ENCODE measurements at places on chromosomes 2 and 18.

DNA sequence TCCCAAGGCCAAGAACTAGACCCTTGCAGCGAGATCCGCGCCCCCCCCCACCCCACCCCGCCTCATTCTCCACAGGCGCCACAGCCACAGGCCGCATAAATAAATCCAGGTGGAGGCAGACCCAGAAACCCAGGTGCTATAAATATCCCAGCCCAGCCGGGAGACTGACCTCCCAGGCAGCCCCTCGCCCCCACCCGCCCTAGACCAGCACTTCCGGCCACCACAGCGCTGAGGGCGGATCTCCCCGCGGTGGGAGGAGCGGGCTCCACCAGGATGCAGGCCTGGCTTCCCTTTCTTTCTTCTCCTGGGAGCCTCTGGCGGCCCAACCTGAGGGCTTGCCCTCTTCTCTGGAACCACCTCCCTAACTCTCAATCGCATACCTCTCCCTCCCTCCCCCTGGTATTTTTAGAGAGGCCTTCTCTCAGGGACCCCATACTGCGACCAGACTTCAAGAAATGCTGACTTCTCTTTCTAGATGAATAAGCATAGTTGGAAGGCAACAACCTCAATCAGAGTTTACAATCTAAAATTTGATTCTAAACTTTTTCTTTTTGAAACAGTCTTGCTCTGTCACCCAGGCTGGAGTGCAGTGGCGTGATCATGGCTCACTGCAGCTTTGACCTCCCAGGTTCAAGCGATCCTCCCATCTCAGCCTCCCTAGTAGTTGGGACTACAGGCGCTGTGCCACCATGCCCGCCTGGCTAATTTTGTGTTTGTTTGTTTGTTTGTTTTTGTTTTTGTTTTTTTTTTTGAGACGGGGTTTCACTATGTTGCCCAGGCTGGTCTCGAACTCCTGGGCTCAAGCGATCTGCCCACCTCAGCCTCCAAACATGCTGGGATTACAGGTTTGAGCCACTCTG, 55.0 kb downstream of the PKDCC start:
- peak; percentile 0 for ATAC-seq

DNA sequence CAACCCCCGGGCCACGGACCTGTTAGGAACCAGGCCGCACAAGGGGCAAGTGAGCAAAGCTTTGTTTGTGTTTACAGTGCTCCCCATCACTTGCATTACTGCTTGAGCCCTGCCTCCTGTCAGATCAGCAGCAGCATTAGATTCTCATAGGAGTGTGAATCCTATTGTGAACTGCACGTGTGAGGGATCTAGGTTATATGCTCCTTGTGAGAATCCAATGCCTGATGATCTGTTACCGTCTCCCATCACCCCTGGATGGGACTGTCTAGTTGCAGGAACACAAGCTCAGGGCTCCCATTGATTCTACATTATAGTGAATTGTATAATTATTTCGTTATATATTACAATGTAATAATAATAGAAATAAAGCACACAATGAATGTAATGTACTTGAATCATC, 125.6 kb downstream of the FMNL2 start:
- no peak for ATAC-seq

- ATAC-seq = no peak
These were observed 21.6 kb downstream of the MROH2A start for GRCh38 chr2:233799716-233800115.

DNA sequence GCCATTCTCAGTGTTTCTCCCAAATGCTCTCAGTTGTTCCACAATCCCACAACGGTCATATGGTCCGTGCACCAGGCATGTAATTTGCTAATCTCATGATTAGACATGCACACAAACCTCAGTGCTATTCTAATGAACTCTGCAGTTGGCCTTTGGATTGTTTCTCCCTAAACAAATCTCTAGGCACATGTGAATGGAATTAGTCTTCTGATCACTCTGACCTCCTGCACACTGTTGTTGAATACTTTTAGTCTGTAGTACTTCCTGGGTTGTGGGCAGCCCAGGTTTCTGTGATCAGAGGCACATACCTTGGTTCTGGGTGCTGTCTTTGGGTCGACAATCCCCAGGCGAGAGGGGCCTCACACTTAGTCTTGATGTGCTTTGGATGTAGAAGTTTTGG, 498.7 kb upstream of the SPRED2 start:
- ATAC-seq = no peak

DNA sequence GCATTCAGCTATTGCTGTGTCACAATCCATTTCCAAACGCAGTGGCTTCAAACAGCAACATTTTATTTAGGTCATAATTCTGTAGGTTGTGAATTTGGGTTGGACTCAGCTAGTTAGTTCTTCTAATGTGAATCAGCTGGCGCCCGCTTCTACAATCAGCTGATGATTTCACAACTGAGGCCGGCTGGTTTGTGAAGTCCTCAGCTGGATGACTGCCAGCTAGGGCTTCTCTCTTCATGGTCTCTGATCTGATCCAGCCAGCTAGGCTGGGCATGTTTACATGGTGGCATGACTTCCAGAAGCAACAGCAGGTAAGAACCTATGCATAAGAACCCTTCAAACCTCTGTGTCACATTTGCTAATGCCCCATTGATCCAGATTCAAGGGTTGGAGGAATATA, 172.0 kb downstream of the SLC4A10 start:
- ATAC-seq = no peak

GRCh38 chr2:238290091-238290509, 1.7 kb upstream of the PER2 start:
- ATAC-seq = no peak

GRCh38 chr2:36403675-36404230, 48.2 kb downstream of the CRIM1 start:
- ATAC-seq = no peak

GRCh38 chr2:204473224-204473623, 72.1 kb upstream of the PARD3B start:
- ATAC-seq = no peak

- ATAC-seq = no peak
These were observed 4.7 kb downstream of the SLC4A3 start for GRCh38 chr2:219631904-219632759.

GRCh38 chr2:54722641-54723040, 821 bp upstream of the EML6 start:
- no peak for ATAC-seq

DNA sequence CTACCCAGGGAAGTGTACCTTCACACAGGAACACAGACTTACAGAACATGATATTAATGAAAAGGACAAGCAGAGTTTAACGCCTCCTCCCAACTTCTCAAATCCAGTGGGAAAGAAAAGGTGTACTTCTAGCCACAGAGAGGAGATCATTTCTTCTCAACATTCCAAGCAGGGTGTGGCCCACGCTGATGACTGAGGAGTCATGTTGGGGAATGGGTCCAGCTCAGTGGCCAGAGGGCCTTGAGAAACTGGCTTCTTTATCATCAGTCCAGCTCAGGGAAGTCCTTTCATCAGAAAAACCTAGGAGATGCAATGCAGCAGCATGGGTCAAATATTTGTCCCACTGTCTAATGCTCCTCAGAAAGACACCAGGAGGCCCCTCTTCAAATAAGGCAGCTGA, 63.0 kb downstream of the RBM43 start:
- no peak for ATAC-seq

GRCh38 chr2:9106338-9107167, 100.1 kb upstream of the ASAP2 start:
- no peak for ATAC-seq

DNA sequence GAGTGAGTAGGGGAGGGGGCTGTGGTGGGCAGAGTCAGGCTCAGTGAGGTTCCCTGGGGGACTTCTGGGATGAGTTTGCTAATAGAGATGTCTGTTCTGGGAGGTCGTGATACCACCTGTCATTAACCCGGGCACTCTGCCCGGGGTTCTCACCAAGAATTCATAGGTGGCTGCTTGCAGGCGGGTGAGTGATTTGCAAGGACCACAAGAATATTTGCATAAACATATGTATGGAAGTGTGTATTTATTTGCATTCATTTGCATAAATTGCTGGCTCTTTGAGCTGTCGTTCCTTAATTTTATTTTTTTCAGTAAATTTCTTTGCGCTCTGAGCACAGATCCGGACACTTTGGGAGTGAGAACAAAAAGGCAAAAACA, 260.0 kb downstream of the ATAD2B start:
- ATAC-seq = no peak

DNA sequence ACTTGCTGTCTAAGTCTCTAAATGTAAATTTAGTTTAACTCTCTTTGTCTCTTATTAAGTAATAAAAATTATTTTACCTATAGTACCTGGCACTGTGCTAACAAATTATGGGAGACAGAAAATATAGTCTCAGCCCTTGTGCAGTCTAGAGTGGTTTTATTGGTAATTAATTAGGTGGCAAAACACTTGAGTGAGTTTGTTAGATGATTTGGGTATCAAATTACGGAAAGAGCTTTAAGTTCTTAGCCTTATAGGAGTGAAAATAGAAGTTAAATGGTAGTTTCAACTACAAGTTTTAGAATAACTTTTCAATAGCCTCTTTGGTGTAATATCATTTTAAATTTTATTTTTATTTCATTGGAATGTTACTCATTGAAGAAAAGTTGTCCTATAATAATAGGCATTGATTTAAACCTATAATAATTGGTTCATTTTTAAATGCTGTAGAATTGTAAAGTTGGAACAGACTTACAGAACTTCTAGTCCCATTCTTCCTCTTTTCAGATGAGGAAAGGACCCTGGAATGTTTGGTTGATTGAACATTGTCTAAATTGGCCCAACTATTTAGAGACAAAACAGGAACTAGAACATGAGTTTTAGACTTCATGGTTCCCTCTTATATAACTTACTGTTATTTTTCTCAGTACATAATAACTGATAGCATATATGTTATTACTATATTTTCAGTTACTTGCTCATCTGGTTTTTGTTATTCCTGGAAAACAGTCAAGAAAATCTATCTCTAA, 10.2 kb upstream of the HTR2B start:
- no peak for ATAC-seq

GRCh38 chr18:68427951-68428401, 286.9 kb downstream of the TMX3 start:
- ATAC-seq = no peak

- no peak for ATAC-seq
These were observed 2.8 kb upstream of the GPR45 start for GRCh38 chr2:105238664-105239240.

GRCh38 chr2:176083796-176084261, at the start of gene EVX2:
Gene EVX2 (minus strand): TSS chr2:176083962. CDS start chr2:176083776, 186 bp downstream.
- no peak for ATAC-seq

DNA sequence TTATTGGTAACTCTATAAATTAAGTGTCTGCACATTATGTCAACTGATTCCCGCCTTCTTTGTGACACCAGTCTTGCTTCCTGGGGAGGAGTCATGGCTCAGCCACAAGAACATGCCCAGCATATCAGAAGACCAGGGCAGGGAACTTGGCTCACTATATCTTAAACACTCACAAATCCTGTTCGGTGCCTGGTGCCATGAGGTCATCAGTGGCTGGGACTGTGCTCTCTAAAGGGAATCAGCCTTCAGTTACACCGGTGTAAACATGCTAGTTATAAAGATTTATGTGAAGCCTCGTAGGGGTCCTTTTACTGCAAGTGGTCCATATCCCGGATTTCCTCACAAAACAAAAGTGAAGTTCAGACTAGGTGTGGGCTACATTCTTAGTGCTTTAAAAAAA, 73.1 kb upstream of the ZNF521 start:
- no peak for ATAC-seq

GRCh38 chr2:174824068-174824467, 59.8 kb upstream of the CHRNA1 start:
- ATAC-seq = no peak

- ATAC-seq = no peak
These were observed 88.5 kb downstream of the PTRHD1 start for GRCh38 chr2:24704692-24705091.

DNA sequence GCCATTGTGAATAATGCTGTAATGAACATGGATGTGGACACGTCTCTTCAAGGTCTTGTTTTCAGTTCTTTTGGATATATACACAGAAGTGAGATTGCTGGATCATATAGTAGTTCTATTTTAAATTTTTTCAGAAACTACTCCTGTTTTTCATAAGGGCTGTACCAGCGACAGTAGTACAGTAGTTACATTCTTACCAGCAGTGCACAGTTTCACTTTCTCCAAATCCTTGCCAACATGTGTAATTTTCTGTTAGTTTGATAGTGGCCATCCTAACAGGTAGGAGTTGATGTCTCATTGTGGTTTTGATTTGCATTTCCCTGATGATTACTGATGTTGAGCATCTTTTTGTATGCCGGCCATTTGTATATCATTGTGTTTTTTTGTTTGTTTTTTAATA, 81.7 kb downstream of the EPC2 start:
- ATAC-seq = no peak

DNA sequence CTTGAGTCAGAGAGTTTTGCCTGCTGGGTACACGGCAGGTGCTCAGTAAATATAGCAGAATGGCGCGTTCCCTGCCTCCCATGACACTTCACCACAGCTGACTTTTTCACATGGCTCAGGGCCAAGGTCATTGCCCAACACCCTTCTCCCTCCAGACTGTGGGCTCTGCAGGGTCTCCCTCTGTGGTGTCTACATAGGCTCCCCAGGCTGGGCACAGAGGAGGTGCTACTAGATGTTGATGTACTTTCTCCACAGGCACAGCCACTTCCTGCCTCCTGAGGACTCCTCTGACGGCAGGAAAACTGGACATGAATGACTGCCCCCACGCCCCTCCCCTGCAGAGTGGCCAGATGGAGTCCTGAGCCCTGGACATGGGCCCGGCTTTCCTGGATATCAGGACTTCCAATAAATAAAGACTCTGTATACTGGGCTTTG, 4.2 kb downstream of the CHCHD5 start:
- no peak for ATAC-seq

GRCh38 chr2:210094787-210095186, 76.4 kb downstream of the KANSL1L start:
- no peak for ATAC-seq

DNA sequence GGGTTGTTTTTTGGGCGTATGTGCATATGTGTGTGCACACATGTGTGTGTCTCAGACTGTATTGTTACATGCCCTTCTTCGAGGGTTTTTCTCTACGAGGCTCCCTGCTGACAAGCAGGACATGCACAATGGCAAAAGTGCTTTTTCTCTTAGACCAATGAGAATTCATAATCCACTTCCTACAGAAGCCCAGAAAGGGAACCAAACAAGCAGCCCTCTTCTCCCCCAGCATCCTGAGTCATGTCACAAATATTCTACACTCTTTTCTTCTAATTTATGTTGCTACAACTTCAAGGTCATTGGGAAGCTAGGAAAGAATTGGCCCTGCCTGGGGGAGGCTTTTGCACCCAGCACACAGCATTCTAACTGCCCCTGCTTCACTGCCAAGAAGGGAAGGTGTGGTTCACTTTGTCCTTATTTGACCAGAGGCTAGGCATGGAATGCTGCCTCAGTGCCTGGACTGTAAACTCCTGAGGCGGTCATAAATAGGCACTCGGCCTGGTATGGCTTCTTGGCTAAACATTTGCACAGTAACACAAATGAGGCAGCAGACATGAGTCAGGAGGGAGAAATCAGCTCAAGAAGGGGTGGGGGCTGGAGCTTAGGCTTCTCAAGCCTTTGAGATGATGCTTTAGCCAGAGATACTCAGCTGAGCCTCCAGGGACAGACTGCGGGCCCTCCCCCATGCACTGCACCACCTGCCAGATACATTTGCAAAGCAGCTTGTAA, 92.7 kb upstream of the KLF7 start:
- no peak for ATAC-seq

- peak; percentile 99 for ATAC-seq
These were observed 111.7 kb upstream of the KLHL14 start for GRCh38 chr18:32884543-32884942.

- ATAC-seq = no peak
These were observed 158.0 kb downstream of the SMAD7 start for GRCh38 chr18:48792611-48793380.
